ENCODE measurements at places on chromosomes 1 and 21.

GRCh38 chr1:93437976-93438605 lies 9.8 kb upstream of the FNBP1L start:
- no peak overlapping the region for H3K27ac ChIP-seq
- no peaks in the 10 kb centered on the region for H3K36me3 ChIP-seq
- DNase-seq: no peak
- no peaks in the 10 kb centered on the region for H3K4me1 ChIP-seq
- no peak overlapping the region for H3K4me3 ChIP-seq

DNA sequence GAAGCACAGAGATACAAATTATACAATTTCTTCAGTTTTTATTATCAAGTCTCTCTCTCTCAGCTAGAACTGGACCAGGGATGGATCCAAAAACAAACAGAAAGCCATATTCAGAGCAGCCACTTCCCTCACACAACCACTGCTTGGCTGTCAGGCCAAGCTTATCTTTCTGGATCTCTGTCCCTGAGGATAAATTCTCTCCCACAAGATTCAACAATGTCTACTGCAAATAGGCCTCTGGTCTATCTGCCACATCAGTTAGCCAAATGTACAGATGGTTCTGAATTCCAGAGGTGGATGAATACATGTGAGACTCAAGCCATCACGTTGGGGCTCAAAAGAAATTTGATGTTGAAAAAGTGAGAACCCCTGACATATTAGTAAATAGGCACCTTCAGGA lies 350.9 kb downstream of the LTN1 start:
- H3K36me3 ChIP-seq: no peaks in the 10 kb centered on the region
- no peak overlapping the region for H3K27ac ChIP-seq
- H3K27me3 ChIP-seq: no peaks in the 10 kb centered on the region
- peaks cover 5% of the 10 kb centered on the region for H3K4me1 ChIP-seq

DNA sequence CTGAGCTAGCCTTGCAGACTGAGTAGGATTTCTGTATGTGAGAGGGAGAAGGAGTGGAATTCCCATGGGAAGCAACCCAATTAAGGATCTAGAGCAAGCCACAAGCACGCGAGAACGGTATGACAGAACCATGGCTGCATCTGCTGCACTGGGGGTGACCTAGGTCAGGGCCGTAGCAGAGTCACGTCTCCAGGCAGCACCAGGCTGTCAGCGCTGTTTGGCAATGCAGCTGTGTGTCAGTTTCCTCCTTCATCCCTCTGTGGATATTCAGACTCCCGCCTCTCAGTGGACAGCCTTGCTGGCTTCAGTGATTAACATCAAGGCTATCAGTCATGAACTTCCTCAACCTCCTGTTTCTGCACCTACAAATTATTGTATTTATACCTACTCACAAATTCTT lies 118.1 kb upstream of the PPP2R5A start:
- no peak for DNase-seq
- H3K4me1 ChIP-seq: no peaks in the 10 kb centered on the region
- no peaks in the 10 kb centered on the region for H3K36me3 ChIP-seq
- no peak overlapping the region for H3K4me3 ChIP-seq

GRCh38 chr1:1600861-1601563 lies 1.1 kb upstream of the FNDC10 start:
- no peak for DNase-seq
- peaks cover 2% of the 10 kb centered on the region for H3K36me3 ChIP-seq
- no peak overlapping the region for H3K27ac ChIP-seq
- H3K4me3 ChIP-seq: peak overlapping the region; percentile 52
- H3K4me1 ChIP-seq: peaks cover 13% of the 10 kb centered on the region

GRCh38 chr1:29664711-29665110 lies 428.4 kb downstream of the PTPRU start:
- no peaks in the 10 kb centered on the region for H3K36me3 ChIP-seq
- peaks cover 11% of the 10 kb centered on the region for H3K27me3 ChIP-seq
- no peak overlapping the region for H3K27ac ChIP-seq
- H3K4me1 ChIP-seq: no peaks in the 10 kb centered on the region
- no peak overlapping the region for H3K4me3 ChIP-seq

GRCh38 chr1:205680073-205680851 lies at the start of gene SLC45A3:
Gene SLC45A3, minus strand, starts transcription at chr1:205680509. Its CDS starts 15,853 bp downstream, at chr1:205664656.
- peak; percentile 53 for DNase-seq
- peak within 1 kb of the TSS; percentile 70 for H3K4me3 ChIP-seq
- peaks cover 11% of the 10 kb centered on the region for H3K4me1 ChIP-seq
- no peak within 1 kb of the TSS for H3K27ac ChIP-seq
- H3K27me3 ChIP-seq: peaks cover 60% of the 10 kb centered on the region

GRCh38 chr1:157732755-157733154 lies 32.2 kb upstream of the FCRL3 start:
- no peaks in the 10 kb centered on the region for H3K4me1 ChIP-seq
- H3K36me3 ChIP-seq: no peaks in the 10 kb centered on the region
- no peak overlapping the region for H3K27ac ChIP-seq

DNA sequence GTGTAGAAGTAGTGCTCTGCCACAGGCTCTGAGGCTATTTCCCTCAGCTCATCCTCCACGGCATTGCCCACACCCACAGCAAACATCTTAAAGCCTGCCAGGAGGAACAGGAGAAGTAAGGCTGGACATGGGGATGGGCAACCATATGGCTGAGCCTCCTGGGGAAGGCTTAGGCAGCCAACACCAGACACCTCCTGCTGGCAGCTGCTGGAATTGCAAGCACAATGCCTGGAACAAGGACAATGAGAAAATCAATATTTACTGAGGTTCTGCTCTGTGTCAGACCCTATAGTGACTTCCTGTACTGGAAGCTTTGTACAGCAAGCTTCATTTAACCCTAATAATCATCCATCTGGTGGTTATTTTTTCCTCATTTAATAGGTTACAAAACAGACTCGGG lies 8.2 kb downstream of the MATN1 start:
- H3K27me3 ChIP-seq: peaks cover 35% of the 10 kb centered on the region
- no peak for DNase-seq
- H3K4me3 ChIP-seq: no peak overlapping the region
- peaks cover 17% of the 10 kb centered on the region for H3K4me1 ChIP-seq

GRCh38 chr1:70785287-70785686 lies 262.3 kb downstream of the PTGER3 start:
- H3K27me3 ChIP-seq: no peaks in the 10 kb centered on the region
- H3K27ac ChIP-seq: no peak overlapping the region
- no peak for DNase-seq
- no peaks in the 10 kb centered on the region for H3K4me1 ChIP-seq
- no peak overlapping the region for H3K4me3 ChIP-seq
- no peaks in the 10 kb centered on the region for H3K36me3 ChIP-seq

- H3K4me1 ChIP-seq: no peaks in the 10 kb centered on the region
- H3K4me3 ChIP-seq: no peak overlapping the region
- H3K36me3 ChIP-seq: no peaks in the 10 kb centered on the region
- DNase-seq: no peak
- no peaks in the 10 kb centered on the region for H3K27me3 ChIP-seq
- no peak overlapping the region for H3K27ac ChIP-seq
Observed at GRCh38 chr1:200831091-200831490, 41.7 kb upstream of the GPR25 start.

DNA sequence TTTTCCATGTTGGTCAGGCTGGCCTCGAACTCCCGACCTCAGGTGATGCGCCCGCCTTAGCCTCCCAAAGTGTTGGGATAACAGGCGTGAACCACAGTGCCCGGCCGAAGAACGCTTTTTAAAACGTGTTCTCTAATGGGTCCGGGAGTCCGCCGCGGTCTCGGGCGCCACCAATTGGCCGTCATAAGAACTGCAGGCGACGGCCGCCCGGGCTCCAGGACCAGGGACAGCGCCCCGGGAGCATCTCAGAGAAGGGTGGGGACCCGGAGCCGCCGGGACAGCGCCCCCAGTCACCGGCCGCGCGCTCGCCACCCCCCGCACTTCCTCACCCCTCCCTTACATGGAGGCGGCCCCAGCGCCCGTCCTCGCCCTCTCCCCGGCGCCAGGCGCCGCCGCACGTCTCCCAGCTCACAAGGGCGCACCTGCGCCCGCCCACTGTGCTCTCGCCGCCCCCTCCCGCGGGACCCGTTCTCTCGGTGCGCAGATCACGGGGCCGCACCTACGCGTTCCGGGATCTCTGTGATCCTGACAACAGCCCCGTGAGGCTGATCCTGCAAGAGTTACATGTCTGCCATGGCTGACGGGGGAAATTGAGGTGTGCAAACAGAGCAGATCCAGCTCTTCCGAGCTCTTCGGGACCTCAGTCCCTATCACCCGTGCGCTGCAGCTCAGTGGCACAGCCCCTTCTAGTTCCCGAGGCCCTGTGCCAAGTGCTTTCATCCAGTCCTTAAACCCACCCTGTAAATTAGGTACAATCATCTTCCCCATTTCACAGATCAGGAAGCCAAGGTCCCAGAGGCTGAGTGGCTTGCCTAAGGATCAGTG lies 9.8 kb downstream of the RAP1GAP start:
- peaks cover 10% of the 10 kb centered on the region for H3K4me1 ChIP-seq
- no peak overlapping the region for H3K27ac ChIP-seq
- H3K4me3 ChIP-seq: peak overlapping the region; percentile 61
- no peaks in the 10 kb centered on the region for H3K36me3 ChIP-seq
- H3K27me3 ChIP-seq: peaks cover 72% of the 10 kb centered on the region

All from activated naive CD4-positive, alpha-beta T cell treated with anti-CD3 and anti-CD28 coated beads, Interleukin-2, amount 10 ng/mL, durations not matched to agents 7 days and 5 days (primary cell).